ENCODE measurements at places on chromosomes 6 and 20. TPM values are rescaled to one million over a fixed set of nuclear protein-coding genes. Genes with fewer than 3 reads are reported as not detected.
A peak's percentile ranks its signal among the peaks of the same experiment; 100 is the strongest.

- H3K36me3 ChIP-seq, result peaks cover 16% of the 10 kb centered on the region
- peak overlapping the region; percentile 6 for H3K27ac ChIP-seq
- H3K4me1 ChIP-seq, result peaks cover 41% of the 10 kb centered on the region
- no peak for DNase-seq
- H3K27me3 ChIP-seq, result no peaks in the 10 kb centered on the region
Observed at GRCh38 chr20:59945175-59945574, 5.0 kb downstream of the FAM217B start.

GRCh38 chr20:33653900-33654596, 8.1 kb upstream of the C20orf144 start:
- H3K27me3 ChIP-seq, result no peaks in the 10 kb centered on the region
- no peak overlapping the region for H3K4me3 ChIP-seq
- peaks cover 22% of the 10 kb centered on the region for H3K36me3 ChIP-seq
- no peak for DNase-seq
- H3K4me1 ChIP-seq, result peaks cover 17% of the 10 kb centered on the region
- H3K27ac ChIP-seq, result no peak overlapping the region

DNA sequence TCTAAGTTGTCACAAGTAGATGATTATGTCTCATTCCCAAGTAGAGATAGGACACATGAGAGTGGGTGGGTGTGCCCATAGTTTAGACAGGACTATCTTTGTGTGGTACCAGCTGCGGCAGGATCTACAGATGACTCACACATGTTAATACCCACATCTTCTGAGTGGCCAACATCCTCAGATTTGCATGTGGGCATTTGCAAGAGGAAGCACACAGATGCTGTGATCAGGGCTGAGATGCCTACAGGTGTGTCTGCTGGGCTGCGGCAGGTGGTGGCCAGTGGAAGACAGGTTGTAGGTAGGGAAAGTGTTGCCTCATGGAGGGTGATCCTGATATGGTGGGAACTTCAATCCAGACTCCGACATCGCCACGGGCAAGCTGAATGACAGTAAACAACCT, 50.8 kb downstream of the UTRN start:
- DNase-seq, result peak; percentile 64
- no peaks in the 10 kb centered on the region for H3K36me3 ChIP-seq
- peaks cover 57% of the 10 kb centered on the region for H3K4me1 ChIP-seq
- H3K4me3 ChIP-seq, result no peak overlapping the region

Gene KIF13A
- total RNA-seq, result 63.8 TPM

Gene RTEL1
- 10.1 TPM for total RNA-seq

Data from esophagus muscularis mucosa (tissue), 4 donors.